ENCODE measurements at places on chromosomes 1 and 21. TPM values are rescaled to one million over a fixed set of nuclear protein-coding genes. Genes with fewer than 3 reads are reported as not detected.

Gene PPIAL4G
- total RNA-seq = 1.4 TPM

Gene KCNE1
- 0.17 TPM for total RNA-seq

Gene FOXD2
- total RNA-seq = 0.37 TPM

Gene CCDC185
- not detected for total RNA-seq

GRCh38 chr1:239421811-239422210 lies 35.4 kb downstream of the CHRM3 start:
- DNase-seq = no peak

DNA sequence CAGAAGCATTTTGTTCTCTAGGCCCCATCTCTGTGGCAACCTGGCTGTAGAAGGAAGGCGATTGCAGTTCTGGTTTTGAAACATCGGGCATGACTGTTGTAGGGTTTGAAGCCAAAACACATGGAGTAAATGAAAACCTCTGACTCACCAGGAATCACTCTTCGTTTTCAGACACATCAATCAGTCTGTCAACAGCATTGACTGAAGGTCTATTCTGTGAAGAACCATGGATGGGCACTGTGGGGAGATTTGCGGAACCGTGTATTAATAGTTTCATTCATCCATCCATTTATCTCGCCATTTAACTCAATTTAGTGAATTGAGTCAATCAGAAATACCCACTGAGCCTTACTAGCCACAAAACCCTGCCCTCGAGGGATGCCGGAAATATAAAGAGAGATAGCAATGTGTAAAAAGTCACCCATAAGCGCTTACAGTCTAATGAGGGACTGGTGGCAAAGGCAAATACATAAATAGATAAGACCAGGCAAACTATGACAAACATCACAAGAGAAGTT lies 364.6 kb upstream of the PROX1 start:
- no peak for DNase-seq

GRCh38 chr1:86430376-86430775 lies 6.4 kb downstream of the CLCA2 start:
- no peak for DNase-seq

DNA sequence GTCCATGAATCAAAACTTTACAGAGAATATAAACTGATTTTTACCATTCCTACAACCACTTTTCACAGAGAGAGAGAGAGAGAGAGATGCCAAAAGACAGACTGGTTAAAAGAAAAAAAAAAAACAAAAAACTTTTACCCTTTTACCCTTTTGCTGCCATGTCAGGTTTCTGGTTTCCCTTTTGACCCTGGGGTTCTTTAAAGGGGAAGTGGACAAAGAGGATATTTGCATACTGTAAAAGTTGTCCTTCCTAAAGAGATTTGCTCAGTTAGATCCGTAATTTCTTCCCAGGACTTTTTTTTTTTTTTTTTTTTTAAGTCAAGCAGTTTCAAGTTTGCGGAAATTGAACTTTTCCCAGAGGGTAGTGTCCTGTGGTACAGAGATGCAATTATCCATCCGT lies 287.8 kb upstream of the RGS18 start:
- DNase-seq = no peak

GRCh38 chr21:16241016-16241415 lies 511.2 kb downstream of the USP25 start:
- no peak for DNase-seq

DNA sequence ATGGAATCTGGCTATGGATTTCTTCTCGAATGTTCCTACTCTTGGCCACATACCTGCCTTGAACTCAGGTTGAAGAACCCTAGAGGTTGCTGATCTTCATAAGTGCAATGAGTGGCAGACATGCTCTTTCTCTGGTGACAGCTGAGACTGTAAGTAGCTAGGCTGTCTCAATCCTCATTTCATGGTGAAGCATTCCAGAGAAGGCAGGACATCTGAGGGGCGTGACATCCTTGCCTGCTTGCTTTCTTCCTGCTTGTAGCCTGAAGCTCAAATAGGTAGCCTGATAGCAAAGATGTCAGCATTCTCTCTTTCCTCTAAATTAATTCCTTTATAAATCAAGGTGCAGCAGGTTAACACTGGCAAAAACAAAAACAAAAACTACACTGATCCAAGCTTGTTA lies 114.6 kb upstream of the MAGI3 start:
- no peak for DNase-seq

DNA sequence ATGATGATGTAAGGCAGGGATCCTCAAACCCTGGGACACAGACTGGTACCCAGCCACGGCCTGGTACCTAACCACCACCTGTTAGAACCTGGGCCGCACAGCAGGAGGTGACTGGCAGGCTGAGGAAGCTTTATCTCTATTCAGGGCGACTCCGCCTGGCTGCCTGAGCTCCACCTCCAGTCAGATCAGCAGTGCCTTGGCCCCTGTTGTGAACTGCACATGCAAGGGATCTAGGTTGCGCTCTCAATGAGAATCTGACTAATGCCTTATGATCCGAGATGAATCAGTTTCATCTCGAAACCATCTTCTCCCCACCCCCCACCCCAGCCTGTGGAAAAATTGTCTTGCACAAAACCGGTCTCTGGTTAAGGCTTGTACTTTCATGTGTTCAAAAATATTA lies 4.2 kb downstream of the RNPC3 start:
- DNase-seq = no peak

- DNase-seq = no peak
Measured at GRCh38 chr1:40267767-40268187, 9.7 kb downstream of the ZMPSTE24 start.

- DNase-seq = no peak
Measured at GRCh38 chr1:243818978-243819377, 31.1 kb downstream of the AKT3 start.

DNA sequence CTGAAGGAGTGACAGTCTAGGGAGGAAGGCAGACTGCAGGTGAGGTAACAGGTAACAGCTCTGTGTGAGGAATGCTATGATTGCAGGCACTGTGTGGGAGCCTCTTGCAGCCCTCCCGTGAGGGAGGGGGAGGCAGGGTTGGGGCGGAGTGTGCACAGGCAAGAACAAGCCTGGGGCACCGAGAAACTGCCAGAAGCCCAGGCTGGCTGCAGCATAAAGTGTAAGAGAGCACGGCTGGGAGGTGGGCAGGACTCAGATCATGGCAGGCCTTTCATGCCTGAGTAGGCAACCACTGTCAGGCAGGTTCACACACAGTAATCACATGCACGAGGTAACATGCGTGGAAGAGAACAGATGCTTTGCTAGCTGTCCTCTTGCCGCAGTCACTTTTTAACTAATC lies 11.3 kb upstream of the RHEX start:
- DNase-seq = peak; percentile 81
